Chondrocyte (in vitro differentiated cells): ENCODE measurements at places on chromosomes 4 and X. TPM values are rescaled to one million over a fixed set of nuclear protein-coding genes. Genes with fewer than 3 reads are reported as not detected.

The UNC5C gene
- total RNA-seq = 4.7 to 15.5 TPM (median 15.4 TPM) in 3 replicates

The RBMX2 gene
- 16.3 to 16.9 TPM (median 16.3 TPM) in 3 replicates for total RNA-seq

The CCDC110 gene
- 2.3 to 5.4 TPM (median 3.7 TPM) in 3 replicates for total RNA-seq

The SMIM43 gene
- 0.34 TPM in 1 of 3 replicates, not detected in the others for total RNA-seq

The TSC22D3 gene
- total RNA-seq = 191 to 199 TPM (median 199 TPM) in 3 replicates

GRCh38 chr4:184612074-184612473, 37.2 kb downstream of the CASP3 start:
- DNase-seq = no peak

DNA sequence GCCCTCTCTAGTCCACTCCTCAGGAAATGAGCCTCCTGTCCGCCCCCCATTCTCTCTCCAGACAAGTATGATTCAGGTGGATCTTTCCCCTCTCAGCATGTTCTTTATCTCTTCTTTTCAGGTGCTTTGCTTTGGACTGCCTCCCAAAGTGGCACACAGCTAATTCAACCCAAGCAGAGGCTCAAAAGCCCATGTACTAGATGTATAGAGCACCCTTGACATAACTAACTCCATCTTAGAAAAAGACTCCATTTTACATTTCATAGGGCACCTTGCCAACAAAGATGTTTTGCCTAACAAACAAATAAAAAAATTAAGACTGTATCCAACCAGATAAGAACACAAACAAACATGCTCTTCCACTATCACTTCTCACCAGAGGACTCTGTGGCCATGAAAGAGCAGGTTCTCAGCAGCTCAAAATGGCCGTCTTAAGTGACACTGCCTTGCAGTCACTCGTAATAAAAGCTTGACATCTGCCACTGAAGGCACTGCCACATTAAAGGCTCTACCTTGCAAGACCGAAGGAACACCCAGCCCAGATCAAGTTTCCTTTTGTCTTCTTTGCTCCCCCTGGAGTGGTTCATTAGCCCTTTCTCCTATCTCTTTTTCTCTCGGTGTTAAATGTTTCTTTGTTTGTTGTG, 84.9 kb upstream of the TAB3 start:
- DNase-seq = no peak

- no peak for DNase-seq
These were observed 110.8 kb upstream of the TEX13A start for GRCh38 chrX:105331244-105331643.

DNA sequence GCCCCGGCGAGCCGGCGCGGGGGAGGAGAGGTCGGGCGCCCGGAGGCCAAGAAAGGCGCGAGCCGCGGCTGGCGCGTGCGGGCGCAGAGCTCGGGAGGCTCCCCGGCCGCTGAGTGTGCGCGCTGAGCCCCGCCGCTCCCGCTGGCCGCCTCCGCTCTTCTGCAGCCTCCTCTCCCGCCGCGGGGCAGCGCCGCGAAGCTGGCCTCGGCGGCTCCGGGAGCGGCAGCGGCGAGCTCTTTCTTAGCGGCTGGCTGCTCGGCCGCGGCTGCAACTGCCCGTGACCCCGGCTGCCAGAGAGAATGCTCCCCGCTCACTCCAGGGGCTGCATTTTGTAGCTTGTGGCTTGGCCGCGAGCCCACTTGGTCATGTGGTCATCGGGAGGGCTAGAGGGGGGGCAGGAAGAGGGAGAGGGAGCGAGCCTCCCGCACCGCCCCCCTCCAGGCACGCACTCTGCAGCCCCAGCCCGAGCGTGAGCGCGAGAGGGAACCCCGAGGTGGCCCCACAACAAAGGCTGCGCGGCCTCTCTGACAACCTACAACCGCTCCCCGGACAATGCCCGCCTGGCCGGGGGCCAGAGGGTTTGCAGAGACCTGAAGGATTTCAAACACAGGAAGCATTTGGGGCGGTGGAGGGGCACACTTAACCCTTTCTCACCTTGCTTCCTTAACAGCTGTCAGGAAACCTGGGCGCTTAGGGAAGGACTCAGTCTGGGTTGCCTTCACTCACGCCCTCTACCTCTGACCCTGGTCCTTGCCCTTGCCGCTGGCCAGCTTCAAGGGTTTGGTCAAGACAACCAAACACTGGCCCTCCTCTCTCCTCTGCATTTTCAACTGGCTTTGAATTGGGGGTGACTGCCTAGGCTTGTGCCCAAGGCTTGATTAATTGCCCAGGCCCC, at the start of gene APLN:
Gene APLN, minus strand, starts transcription at position 305 of the 895 bp plus-strand sequence. CDS start 326 bp downstream, outside the sequence.
- DNase-seq = no peak

DNA sequence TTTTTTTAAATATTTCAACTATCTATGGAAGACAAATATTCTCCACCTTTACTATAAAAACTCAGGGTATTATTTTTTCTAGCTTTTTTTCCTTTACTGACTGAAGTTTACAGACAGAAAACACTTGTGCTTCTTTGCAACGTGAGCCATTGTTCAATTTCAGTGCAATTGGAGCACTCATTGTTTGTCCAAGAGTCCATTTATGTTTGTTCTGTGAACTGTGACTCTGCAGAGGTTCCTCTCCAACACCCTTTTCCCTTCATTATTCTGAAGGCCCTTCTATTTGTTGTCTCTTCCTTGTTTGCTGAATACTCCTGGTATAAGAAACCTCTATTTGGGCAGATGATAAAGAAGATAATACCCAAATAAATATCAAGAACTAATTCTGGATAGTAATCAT, 37.4 kb downstream of the DAPP1 start:
- no peak for DNase-seq

- DNase-seq = no peak
These were observed 36.3 kb downstream of the NAT8L start for GRCh38 chr4:2095236-2096072.

DNA sequence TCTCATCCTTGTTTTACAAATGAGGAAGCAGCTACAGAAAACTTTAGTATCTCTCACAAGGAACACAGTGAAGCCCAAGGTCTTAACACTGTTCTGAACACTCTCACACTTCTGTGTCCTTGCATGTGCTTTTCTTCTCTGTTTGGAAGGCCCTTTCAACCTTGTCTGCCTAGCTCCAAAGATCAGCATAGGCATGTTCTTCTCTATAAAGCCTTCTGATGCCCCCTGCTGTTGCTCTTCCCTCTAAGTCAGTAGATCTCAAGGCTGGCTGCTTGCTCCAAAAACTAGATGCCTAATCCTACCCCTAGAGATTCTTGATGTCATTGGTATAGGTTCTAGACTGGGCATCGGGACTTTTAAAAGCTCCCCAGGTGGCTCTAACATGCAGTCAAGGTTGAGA, 5.9 kb downstream of the APOO start:
- DNase-seq = no peak

GRCh38 chr4:135371137-135371536, 1169.5 kb upstream of the PABPC4L start:
- DNase-seq = no peak

DNA sequence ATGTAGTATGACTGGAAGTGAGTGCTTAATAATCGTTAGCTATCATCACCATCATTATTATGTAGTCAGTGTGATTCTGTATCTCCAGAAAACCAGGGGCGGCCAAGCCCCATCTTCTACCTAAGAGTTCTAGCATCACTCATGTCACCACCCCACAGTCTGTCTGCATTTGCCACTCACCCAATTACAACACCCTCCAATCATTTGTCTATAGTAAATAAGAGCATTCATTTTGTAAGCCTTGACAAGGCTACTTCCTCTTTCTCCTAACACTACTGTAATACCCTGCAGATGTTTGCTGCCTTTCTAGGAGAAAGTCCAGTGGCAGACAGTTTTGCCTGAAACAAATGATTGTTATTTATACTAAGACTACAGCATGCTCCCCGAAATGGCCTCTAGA, 15.8 kb upstream of the IL21 start:
- no peak for DNase-seq

DNA sequence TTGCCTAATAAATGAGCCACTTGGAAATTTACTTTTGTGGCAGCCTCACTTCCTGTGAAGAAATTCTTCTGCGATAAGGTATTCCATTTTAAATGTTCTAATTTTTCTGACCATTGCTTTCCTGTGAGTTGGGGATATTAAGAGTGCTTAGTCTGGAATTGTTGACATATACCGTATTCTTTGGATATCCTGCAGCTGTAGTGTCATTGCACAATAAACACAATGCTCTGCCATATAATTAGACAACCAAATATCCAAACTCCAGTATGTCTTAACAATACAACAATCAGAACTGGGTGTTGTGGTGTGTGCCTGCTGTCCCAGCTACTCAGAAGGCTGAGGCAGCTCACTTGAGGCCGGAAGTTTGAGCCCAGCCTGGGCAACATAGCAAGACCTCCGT, 99.4 kb downstream of the LUZP4 start:
- DNase-seq = no peak

DNA sequence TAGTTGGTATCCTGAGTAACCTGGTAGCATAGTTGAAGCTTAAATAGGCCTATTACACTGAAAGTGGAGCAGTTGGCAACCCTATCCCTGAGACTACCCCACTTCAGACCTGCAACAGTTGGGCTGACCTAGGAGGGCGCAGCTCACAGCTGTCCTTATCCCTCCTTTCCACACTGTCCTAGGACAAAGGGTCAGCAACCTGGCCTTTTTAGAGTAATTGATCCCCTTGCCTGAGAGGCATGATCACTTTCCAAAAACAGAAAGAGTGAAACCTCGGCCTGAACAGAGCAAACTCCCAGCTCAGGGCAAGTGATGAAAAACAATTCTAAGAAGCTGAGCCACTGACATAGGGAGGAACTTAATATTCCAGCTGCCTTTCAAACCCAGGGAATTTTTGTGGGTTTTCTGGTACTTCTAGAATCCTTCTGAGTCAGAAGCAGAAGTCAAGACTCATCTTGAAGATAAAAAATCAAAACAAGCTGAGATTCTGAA, 94.9 kb upstream of the MYOZ2 start:
- no peak for DNase-seq
